ENCODE measurements at places on chromosomes 6 and 20.

DNA sequence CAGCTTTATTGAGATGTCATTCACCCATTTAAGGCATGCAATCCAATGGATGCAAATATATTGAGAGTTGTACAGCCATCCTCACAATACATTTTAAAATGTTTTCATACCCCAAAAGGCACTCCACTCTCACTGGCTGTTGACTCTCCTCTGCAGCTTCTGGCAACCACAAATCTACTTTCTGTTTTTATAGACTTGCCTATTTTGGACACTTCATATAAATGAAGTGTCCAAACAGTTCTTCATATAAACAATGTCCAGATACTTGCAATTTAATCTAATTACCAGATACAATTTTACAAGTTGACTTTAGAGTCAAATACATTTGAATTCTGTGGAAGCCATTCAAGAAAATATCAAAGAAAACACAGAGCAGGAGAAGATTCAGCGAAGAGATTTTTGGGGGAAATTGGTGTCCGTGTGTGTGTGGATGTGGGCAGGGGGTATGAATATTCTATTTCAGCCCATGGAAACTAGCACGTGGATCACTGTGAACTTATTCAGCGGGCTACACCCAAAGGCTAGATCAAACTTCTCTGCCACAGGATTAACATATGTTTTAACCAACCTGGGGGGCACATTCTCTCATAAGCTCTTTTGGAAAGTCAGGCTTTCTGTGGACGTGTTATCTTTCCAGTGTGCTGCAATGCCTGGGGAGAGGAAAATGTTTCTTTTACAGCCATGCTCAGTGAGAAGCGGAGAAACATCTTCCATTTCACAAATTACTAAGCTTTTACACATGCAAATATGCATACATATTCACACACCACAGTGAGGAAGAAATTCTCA is 73.9 kb downstream of the PLG start:
- DNase-seq: no peak

DNA sequence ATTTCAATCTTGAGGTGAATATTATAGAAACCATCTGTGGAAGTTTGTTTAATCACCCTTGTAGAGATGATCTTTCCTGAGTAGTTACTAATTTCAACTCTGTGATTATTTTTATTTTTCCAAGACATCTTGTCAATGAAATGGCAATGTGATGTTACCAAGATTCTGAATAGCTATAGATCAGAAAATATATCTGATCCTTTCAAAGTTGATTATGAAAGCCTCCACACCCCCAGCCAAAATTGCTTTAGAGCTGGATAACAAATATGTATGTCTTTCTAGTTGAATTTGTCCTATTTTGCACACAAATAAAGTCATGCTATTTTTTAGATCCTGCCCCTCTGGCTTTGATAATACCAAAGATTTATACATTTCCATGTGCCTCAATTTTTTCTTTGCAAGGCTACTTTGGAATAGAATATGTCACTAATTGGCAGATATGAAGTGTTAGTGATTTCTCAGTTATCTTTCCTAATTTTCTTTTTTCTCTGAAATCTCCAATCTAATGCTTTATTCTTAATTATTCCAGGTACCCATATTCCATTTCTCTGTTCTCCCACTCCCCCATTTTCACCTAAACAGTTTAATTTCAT is 5.0 kb downstream of the SIM1 start:
- DNase-seq: no peak

- DNase-seq: no peak
Measured at GRCh38 chr6:144315981-144316861, 31.1 kb downstream of the UTRN start.

DNA sequence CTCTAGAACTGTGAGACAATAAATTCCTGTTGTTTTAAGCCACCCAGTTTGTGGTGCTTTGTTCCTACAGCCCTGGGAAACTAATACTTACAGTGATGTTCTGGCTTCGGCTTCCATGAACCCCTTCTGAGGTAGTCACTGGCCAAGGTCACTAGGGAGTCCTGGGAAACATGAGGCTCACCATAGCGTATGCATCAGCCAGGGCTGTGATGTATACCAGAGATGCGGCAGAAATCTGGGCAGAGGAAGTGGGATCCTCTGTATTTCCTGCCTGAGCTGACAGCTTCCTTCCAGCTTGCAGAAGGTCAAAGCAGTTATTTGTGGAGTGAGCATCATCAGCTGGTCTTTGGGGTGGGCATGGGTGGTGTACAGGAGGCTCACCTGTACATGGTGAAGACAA is 27.9 kb downstream of the KAT14 start:
- DNase-seq: no peak

DNA sequence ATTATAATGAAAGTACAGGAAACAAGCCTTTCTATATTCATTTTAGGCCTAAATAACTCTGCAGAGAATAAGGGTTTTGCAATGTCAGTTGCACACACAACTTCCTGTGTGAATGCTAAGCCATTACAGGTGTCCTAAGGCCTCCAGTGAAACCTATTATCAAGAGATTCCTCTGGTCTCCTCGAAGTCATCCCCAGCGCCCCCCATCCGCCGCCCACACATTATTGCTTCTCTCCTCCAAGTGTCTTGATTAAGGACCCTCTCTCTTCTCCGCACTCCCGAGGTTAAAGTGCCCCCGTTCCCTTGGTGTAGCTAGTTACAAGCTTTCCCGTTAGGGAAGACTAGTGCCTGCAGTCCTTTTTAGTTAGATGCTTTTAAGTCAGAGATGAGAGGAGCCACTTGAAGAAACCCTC is 1.3 kb downstream of the HIVEP2 start:
- no peak for DNase-seq

GRCh38 chr6:167998215-167998614 is 744 bp downstream of the KIF25 start:
- no peak for DNase-seq

DNA sequence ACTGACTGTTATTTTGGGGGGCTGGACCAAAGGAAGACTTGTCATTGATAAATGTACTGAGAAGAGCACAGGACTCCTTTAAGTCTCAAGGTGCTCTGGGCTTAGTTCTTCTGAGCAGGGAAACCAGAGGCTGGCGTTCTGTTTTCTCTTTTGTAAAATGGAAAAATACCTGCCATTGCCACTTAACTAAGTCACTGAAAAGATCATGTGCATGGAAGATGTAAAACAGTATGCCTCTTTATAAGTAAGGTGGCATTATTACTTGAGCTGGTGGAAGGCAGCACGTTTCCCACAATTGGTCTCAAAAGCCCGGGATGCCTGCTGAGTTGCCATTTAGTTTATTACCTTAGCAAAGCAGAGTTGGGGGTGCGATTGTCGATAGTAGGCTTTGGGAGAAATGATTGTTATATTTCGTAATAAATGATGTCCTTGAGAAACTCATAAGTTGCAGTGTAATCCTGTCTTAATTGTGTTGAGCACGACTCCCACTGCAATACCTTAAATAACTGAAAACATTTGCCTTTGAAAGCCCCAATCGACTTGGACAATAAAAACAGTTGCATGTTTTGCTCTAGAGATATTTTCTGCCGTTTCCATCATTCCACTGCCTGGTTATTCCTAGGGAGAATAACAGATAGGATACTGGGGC is 3.6 kb downstream of the JARID2 start:
- DNase-seq: no peak

DNA sequence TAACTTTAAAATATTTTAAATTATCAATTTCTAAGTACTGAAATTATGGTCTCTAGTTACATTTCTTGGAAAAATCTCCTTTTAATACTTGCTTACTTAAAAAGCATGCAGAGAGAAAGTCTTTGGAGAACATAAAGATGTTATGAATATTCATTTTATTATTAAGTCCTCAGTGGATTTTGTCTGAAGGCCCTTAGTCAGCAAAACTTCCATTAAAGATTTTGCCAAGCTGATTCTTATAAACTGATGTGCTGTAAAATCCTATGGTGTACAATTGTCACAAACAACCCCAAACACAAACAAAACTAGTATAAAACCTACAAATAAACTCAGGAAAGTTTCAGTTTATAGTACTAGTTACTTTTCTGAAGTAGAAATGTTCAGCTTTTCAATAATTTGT is 372.7 kb downstream of the MEI4 start:
- DNase-seq: no peak

DNA sequence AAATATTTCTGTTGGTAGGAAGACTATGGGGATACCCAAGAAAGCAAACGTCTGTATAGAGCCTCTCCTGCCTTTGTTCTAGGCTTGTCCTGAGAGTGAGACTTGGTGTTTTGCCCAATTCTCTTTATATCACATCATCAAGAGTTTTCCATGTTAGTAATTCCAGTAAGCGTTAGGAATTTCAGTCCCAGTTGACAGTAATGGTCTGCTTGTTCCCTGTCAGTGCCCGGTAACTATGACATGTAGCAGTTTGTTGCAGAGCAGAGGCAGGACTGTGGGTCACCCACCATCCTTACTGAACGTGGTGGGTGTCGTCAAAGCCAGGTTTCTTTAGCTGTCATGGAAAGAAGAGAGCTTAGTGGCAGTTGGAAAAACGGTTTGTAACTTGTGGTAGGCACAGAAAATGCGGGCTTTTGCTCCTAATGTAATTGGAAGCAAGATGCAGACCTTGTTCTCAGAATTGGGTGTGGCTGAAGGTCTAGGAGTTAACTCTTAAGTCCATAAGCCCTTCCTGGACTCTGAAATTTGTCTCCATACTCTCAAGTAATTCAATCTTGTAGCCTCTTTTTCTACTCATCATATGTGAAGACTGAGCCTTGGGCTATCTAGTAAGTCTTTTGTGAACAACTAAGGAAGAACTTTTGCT is 188.8 kb downstream of the TMEM242 start:
- no peak for DNase-seq

- peak; percentile 81 for DNase-seq
Measured at GRCh38 chr6:28981431-28981832, 23.7 kb downstream of the ZNF311 start.

- no peak for DNase-seq
Measured at GRCh38 chr6:47490676-47491075, 13.1 kb downstream of the CD2AP start.

DNA sequence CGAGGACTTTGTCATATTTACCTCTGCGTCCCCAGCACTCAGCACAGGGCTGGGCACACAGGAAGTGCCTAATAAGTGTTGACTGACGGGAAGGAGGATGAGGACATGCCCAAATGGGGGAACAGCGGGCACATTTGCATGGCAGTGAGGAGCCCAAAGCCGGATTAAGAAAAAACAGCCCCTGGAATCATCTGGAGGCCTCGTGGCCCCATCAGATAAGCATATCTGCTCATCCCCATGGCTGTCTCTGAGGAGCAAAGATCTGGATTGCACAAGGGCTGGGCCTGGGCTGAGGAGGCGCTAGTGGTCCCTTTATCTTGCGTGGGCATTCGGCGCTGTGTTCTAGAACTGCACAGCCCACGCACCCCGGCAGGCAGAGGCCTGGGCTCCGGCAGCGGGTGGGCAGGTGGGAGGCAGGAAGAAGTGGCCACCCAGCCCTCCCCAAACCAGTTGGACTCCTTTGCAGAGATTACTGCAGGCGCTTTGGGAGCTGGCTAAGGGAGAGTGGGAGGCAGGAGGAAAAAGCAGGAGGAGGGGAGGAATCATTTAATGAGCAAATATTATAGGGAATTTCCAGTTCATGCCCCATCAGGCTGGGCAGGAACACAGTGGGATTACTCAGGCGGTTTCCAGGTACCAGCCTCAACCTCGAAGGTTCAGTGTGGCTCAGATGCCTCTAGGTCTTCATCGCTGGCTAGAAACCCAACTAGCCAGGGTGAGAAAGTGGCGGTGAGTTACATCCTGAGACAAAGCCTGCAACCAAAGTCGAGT is 108.1 kb downstream of the CEBPB start:
- DNase-seq: no peak

- no peak for DNase-seq
Measured at GRCh38 chr20:16514140-16514539, 59.1 kb downstream of the KIF16B start.

DNA sequence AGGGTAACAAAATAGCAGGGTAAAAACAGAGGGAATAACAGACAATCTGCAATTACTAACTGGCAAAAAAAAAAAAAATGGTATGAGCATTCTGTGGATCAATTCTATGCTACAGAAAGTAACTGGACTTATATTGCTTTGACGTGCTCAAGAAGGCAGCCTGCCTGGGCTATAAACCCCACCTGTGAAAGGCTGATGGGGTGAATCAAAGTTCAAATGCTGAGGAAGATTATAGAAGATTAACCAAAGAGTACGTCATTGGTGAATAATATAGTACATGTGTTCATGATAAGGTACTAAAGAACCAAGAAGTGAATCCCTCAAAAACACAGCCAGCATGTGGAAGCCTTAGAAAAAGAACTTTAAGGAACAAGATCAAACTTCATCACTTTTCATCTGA is 441.9 kb upstream of the PTCHD4 start:
- no peak for DNase-seq

- no peak for DNase-seq
Measured at GRCh38 chr6:2467929-2468600, 222.7 kb upstream of the GMDS start.

GRCh38 chr6:1601158-1602048 is 8.3 kb upstream of the FOXC1 start:
- DNase-seq: no peak

- DNase-seq: no peak
Measured at GRCh38 chr6:167210375-167211294, 52.9 kb upstream of the GPR31 start.

GRCh38 chr20:38875175-38875993 is 50.8 kb upstream of the FAM83D start:
- no peak for DNase-seq

- DNase-seq: no peak
Measured at GRCh38 chr6:169720207-169720855, 4.0 kb downstream of the PHF10 start.

DNA sequence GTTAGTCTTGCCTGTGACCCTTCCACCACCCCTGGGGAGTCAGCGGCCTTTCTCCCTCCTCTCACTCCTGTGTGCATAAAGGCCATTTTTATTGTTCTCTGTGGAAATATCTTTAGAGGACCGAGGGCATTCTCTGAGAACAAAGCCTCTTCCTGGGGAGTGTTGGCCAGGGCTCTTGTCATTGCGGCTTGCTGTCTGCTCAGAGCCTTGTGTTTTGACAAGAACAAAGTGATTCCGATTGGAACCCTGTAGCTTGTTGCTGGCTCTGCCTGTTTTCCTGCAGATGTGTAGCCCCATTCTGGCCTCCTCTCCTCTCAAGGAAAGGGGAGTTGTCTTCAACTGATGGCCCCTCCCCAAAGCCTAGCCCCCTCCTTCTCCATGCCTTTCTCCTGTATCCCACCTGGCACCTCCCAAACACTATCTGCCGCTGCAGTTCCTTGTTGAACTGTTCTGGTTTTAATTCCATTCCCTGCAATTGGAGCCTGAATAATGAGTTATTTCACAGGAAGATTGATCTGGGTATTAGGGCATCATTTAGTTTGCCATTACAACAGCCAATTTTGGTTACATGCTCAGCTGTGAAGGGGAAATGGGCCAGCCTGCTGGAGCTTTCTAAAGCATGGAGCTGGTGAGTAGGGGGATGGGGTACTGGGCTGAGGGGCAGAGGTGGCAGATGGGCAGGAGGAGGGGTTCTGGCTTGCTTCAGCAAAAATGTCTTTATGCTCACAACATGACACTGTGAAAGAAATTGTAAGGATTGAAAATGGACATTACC is 252.5 kb downstream of the LRFN2 start:
- no peak for DNase-seq

DNA sequence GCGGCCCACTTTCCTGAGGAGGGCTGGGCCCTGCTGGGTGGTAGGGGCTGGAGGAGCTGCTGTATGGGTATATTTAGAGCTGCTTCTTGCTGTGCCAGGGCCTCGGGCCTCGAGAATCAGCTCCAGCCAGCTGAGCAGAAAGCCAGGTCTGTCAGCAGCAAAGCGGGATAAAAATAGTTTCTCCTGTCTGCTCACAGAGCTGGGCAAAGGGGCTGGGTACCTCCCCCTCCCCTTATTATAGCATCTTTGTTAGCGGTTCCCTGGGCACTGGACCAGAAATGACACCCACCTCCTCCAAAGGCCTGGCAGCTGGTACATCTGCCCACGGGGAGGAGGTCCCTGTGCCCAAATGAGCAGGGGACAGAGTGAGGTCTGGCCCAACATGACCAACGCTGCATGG is 6.0 kb downstream of the SCRT2 start:
- DNase-seq: no peak
